ENCODE measurements at places on chromosomes 2 and 18. TPM values are rescaled to one million over a fixed set of nuclear protein-coding genes. Genes with fewer than 3 reads are reported as not detected.

The TMEFF2 gene
- under 0.01 TPM for total RNA-seq

The ADAM23 gene
- total RNA-seq: 9.6 TPM

The SERPINB13 gene
- total RNA-seq: not detected

The ABCG5 gene
- not detected for total RNA-seq

The PREPL gene
- total RNA-seq: 31.9 TPM

The RPRM gene
- not detected for total RNA-seq

The ZNG1B gene
- 55.3 TPM for total RNA-seq

The RHOB gene
- 995 TPM for total RNA-seq

The HMSD gene
- total RNA-seq: 0.65 TPM

The TSPYL6 gene
- not detected for total RNA-seq

The UGT1A10 gene
- not detected for total RNA-seq

The GALNT5 gene
- total RNA-seq: under 0.01 TPM

The LOXL3 gene
- 4.4 TPM for total RNA-seq

The IL1F10 gene
- not detected for total RNA-seq

All from epithelial cell of umbilical artery (primary cell).